ENCODE measurements at places on chromosomes 7 and 10.

GRCh38 chr10:91798649-91799611, 704 bp downstream of the TNKS2 start:
- DNase-seq: no peak

GRCh38 chr7:140435252-140435895, 31.5 kb downstream of the RAB19 start:
- DNase-seq: no peak

- DNase-seq: no peak
These were observed at the start of gene FGFBP3 for GRCh38 chr10:91909117-91909677. FGFBP3 (minus strand) TSS chr10:91909486; CDS start chr10:91908969, 517 bp downstream.

DNA sequence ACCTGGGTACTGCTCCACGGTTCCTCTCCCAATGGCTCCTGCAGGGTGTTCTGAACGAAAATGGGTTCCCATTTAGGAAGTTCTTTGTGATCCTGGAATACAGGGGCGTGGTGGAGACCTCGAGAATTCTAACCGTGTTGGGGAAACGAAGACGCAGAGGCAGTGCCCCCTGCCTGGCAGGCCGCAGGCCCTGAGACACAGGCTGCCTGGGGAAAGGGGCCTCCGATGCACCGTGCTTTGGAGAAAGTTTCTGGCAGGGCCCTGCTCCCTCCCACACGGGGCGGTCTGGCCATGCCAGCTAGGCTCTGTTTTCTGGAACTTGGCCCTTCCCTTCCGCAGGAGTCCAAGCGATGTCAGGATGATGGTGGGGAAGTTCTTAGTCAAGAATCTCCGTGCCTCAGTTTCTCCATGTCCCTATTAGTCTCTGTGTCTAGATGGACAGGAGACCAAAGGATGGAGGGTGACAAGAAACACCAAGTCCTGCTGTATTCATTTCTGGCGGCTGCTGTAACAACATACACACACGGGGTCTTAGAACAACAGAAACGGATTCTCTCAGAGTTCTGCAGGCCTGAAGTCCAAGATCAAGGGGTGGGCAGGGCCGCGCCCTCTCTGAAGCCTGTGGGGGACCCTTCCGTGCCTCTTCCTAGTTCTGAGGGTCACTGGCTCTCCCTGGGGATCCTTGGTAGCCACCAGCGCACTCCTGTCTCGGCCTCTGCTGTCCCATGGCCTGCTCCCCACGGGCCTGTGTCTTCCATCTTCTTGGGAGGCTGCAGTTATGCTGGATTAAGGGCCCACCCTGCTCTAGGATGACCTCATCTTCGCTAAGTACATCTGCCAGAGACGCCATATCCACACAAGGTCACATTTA, 27.7 kb downstream of the PRKAG2 start:
- no peak for DNase-seq

DNA sequence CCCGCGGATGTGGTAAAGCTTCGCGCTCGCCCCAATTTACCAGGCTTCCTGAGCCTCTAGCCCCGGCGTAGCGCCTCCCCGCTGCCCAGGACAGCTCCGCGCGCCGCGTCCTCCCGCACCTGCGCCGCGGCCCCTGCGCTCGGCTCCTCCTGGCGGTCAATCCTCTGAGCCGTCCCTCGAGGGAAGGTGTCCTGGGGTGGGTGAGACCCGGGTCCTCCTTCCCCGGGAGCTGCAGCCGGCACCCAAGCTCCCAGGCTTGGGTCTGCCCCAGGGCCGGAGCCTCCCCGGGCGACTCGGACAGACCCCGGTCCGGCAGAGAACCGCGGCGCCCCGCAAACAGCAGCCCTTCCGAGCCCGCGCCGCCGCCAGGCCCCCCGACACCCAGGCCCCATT, 512 bp downstream of the OSBPL3 start:
- DNase-seq: no peak

Measured in fibroblast of skin of left quadriceps (primary cell).